ENCODE measurements at places on chromosomes 16 and 17.

- no peak for DNase-seq
Observed at GRCh38 chr16:21116148-21116693, 34.4 kb downstream of the DNAH3 start.

DNA sequence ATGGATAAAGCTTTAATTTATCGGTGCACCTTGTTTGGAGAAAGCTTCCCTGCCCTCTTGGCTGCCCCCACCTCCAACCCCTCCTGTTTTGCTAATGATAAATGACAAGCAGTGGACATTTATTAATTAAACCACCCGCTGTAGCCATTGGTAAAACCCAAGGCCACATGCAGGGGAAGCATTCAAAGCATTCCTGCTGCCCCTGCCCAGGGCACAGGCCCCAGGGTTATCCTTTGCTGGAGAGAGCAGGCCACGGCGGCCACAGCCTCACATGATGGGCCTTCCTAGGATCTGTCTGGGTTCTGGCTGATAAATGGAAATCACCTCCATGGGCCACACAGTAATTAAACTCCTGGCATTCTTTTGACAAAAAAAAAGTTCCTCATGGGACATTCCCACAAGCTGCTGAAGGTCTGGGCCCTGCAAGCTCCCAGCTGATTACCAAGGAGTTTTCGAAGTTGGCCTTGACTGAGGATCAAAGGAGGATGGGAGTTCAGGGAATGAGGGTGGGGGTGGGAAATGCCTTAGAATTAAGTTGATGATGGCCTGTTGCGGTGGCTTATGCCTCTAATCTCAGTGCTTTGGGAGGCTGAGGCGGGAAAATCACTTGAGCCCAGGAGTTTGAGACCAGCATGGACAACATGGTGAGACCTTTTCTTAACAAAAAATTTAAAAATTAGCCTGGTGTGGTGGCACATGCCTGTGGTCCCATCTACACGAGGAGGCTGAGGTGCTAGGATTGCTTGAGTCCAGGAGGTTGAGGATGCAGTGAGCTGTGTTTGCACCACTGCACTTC is 35.5 kb downstream of the SOST start:
- DNase-seq, result no peak

DNA sequence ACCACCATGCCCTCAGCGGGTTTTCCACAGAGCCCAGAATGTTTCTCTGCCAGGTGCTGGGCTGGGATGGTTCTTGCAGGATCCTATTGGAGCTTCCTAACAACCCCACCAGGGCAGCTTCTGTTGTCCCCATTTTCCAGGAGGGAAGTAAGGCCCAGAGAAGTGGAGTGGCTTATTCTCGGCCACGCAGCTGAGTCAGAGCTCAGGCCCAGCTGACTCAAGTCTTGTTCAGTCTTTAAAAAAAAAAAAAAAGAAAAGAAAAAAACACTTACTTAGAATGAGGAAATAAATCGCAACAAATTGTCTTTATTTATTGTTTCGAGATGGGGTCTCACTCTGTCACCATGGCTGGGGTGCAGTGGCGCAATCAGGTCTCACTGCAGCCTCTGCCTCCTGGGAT is 413.0 kb downstream of the CPPED1 start:
- DNase-seq, result no peak

DNA sequence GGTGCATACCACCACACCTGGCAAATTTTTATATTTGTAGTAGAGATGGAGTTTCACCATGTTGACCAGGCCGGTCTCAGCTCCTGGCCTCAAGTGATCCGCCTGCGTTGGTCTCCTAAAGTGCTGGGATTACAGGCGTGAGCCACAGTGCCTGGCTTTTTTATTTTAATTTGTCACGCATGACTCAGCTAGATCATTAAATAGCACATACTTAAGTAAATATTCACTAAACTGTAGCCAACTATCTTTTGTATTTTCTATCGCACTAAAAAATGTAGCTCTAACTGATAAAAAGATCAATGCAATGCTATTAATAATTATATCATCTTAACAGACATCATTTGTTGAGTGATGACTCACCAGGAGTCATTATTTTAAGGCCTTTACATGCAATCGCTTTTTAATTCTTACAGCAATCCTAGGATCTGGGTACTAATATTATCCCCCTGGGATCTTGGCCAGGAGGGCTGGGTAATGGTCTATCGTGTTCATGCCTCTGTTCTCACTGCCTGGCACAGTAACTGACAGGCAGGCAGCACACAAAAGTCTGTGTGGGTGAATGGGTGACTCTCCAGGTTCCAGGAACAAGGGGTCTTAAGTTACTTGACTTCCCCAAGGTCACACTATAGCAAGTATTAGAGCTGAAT is 693.5 kb upstream of the EEF2KMT start:
- DNase-seq, result no peak

GRCh38 chr17:31415004-31415454 is 23.6 kb downstream of the RAB11FIP4 start:
- DNase-seq, result no peak

- no peak for DNase-seq
Observed at GRCh38 chr16:4067262-4068001, 48.8 kb downstream of the ADCY9 start.

- DNase-seq, result peak; percentile 33
Observed at GRCh38 chr17:69093279-69093789, 32.6 kb upstream of the ABCA9 start.

DNA sequence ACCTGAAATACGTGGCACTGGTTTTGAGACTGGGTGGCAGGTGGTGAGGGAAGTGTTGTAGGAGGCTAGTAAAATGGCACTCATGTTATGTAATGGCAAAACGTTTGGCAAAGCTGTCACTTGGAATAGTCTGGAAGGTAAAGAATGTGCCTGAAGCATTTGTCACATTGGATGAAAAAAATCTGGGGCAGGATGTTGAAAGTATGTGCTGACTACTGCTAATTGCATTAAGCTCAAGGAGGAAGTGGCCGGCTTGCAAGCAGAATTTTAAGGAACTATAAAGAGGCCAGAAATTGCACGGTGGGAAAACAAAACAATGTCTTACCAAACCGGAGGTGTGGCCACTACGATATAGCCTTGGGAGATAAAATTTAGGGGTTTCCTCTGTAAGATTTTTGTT is 26.6 kb upstream of the NLRP1 start:
- no peak for DNase-seq

DNA sequence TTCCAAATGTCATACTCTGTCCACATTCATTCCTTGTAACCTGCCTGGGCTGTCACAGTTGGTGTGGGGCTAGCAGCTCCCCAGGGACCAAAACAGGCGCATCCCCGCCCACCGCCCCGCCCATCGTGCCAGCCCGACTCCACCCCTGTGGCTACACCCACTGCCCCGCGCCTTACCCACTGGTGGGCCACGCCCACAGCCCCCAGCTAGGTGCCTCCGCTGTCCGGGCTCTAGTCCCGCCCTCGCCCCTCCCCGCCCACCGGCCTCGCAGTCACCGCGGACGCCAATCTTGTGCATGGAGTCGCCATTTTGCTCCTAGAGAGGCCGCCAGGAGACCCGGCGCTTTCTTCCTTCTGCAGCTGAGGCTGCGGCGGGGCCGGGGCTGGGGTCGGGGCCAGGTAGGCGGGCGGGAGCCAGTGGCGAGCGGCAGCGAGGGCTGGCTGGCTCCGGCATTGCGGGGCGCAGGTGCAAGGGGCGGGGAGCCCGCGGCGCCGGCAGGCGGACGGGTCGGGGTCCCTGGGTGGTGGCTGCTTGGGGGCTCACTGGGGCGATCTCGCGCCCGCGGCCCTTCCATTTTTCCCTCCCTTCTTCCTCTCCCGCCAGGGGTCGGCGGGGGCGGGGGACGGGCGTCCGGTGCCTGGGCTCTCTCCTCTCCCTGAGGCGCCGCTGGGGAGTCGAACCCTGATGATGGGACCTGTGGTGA is at the start of gene PRPSAP2:
PRPSAP2 (plus strand) TSS at position 268 of the 703 bp plus-strand sequence. CDS start 7,703 bp downstream, outside the sequence.
- DNase-seq, result peak; percentile 94

GRCh38 chr16:88375236-88375975 is 7.4 kb upstream of the ZNF469 start:
- DNase-seq, result no peak

DNA sequence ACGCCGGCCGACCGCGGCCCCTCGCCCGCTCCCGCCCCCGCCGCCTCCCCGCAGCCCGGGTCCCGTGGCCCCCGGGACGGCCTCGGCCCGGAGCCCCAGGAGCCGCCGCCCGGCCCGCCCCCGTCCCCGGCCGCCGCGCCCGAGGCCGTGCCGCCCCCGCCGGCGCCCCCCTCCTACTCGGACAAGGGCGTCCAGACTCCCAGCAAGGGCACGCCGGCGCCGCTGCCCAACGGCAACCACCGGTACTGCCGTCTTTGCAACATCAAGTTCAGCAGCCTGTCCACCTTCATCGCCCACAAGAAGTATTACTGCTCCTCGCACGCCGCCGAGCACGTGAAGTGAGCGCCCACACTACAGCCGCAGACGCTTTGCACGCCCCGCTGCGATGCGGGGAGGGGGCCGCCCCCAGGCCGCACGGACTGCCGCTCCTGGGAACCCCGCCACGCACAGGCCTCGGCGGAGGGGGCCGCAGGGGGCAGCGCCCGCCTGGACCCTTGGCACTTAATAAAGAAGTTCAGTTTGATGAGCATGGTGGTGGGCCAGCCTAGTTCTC is 35.5 kb upstream of the ZC3H18 start:
- no peak for DNase-seq

- DNase-seq, result no peak
Observed at GRCh38 chr17:2637422-2637821, 44.0 kb downstream of the PAFAH1B1 start.

DNA sequence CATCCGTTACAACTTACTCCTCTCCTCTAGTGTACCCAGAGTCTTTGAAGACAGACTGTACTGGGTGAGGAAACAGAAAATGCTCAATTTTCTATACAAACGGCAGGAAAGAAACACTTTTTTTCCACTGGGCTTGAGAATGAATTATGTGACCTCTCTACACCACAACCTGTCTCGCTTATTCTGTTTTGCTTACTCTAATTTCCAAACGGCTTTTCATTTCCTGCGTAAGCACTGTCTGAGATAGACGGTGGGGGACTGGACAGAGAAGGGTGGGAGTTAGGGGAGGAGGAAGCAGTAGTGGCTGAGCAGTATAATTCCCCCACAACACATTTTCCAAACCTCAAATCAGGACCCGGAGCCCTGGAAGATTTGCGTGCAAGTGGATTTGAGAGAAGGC is 191.4 kb upstream of the SDK2 start:
- DNase-seq, result no peak

- no peak for DNase-seq
Observed at GRCh38 chr16:21169249-21169981, 10.9 kb downstream of the LDAF1 start.

- peak; percentile 77 for DNase-seq
Observed at GRCh38 chr16:88650749-88651275, at the start of gene CYBA. TSS of gene CYBA (minus strand) at chr16:88651053. CDS start at chr16:88651013, 40 bp downstream.

- DNase-seq, result no peak
Observed at GRCh38 chr17:1683459-1683858, 1.2 kb downstream of the PRPF8 start.
